Left forelimb (tissue), 1 donor: ENCODE measurements at places on chromosomes 1 and 21.

DNA sequence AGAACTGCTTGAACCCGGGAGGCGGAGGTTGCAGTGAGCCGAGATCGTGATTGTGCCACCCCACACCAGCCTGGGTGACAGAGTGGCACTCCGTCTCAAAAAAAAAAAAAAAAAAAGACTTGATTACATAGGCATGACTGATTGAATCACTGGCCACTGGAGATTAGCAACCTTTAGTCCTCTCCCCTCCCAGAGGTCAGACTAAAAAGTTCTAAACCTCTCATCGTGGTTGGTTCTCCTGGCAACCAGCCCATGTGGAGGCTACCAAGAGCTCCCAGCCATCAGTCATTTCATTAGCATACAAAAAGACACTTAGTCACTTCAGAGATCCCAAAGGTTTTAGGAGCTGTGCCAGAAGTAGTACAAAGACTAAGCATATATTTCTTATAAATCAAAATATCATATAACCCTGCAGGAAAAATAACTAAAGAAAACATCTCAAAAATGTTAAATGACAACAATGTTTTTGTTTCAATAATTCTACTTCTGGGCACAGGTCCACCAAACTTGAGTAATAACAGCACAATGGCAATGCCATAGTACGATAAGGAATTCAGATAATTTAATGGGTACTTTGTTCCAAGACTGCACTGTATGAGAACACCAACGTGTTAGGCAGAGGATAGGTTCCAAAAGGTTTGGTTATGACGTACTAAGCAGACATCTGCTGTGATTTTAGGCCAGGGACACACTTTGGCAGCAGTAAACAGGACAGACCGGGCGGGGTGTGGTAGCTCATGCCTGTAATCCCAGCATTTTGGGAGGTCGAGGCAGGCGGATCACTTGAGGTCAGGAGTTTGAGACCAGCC is 18.1 kb downstream of the USP48 start:
- no peak for DNase-seq

- DNase-seq: no peak
These were observed 7.2 kb upstream of the OLFML2B start for GRCh38 chr1:162030759-162031280.

- no peak for DNase-seq
These were observed 133.8 kb upstream of the KIAA1614 start for GRCh38 chr1:180778782-180779398.

DNA sequence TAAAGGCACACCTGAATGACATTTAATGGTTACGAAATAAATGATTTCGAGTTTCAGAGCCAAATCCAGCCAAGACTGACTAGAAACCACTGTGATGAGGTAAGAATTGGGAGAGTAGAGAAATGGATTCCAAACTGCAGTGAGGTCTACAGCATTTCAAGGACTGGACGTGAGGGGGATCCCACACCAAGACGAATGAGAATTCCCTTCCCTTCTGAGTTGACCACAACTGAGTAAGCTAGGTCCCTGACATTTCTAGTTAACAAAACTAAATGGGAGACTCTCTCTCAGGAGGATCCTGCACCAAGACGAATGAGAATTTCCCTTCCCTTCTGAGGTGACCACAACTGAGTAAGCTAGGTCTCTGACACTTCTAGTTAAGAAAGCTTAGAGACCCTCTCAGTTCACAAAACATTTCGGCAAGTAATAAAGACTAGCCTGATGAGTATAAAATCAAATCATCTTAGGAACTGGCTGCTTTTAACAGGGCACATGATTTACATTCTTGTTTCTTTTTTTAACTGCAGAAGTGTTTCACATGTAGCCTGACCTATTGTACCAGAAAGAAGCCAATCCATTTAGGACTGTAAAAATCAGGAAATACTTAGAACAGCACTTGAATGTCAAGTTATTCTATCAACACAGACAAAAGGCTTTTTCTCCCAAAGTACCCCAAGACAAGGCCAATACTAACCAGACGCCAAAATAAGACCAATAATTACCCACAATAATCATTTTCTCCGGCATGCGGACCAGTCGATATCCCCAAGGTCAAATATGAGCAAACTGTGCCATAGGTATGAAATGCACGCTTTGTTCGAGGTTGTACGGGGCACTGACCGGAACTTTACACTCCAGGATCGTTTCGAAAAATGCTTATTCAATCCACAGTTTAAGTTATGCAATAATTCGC is 1.4 kb upstream of the SPATA1 start:
- DNase-seq: no peak

- DNase-seq: peak; percentile 79
These were observed 68.3 kb downstream of the DHRS3 start for GRCh38 chr1:12549460-12550349.

- no peak for DNase-seq
These were observed 121.7 kb downstream of the ZZZ3 start for GRCh38 chr1:77560741-77561140.

GRCh38 chr1:9722378-9722749 is 70.8 kb downstream of the PIK3CD start:
- no peak for DNase-seq

- no peak for DNase-seq
These were observed 57.4 kb upstream of the PRRC2C start for GRCh38 chr1:171427852-171428471.

- DNase-seq: no peak
These were observed 170.0 kb downstream of the GRIK3 start for GRCh38 chr1:36864182-36864822.

GRCh38 chr1:3410142-3410925 is 44.1 kb upstream of the ARHGEF16 start:
- no peak for DNase-seq
